ENCODE measurements at places on chromosomes 2 and 18. TPM values are rescaled to one million over a fixed set of nuclear protein-coding genes. Genes with fewer than 3 reads are reported as not detected.

Gene DUSP2
- total RNA-seq, result 0.65 TPM

Gene PSMA8
- total RNA-seq, result not detected

Gene PRPF40A
- 141 TPM for total RNA-seq

Gene LRATD1
- total RNA-seq, result not detected

Gene SAG
- total RNA-seq, result under 0.01 TPM

Gene HMSD
- 0.65 TPM for total RNA-seq

Gene FAM161A
- total RNA-seq, result 3.8 TPM

Gene TCF23
- not detected for total RNA-seq

Gene FMNL2
- total RNA-seq, result 15.6 TPM

Gene CROCC2
- not detected for total RNA-seq

Gene PPP1R1C
- total RNA-seq, result not detected

Gene KCNE4
- 0.30 TPM for total RNA-seq

Gene AKAIN1
- not detected for total RNA-seq

Gene FSHR
- not detected for total RNA-seq

Gene CD8B
- not detected for total RNA-seq

Gene IL1R1
- total RNA-seq, result 0.65 TPM

Gene RMND5A
- total RNA-seq, result 36.7 TPM

Gene KYNU
- 1.2 TPM for total RNA-seq

Gene CRYGC
- total RNA-seq, result not detected

Gene TLX2
- not detected for total RNA-seq

Gene CREG2
- total RNA-seq, result 0.97 TPM

Gene FOXI3
- total RNA-seq, result not detected

Gene RAD51AP2
- total RNA-seq, result not detected

Gene UBE2F
- 94.2 TPM for total RNA-seq

Gene EFEMP1
- total RNA-seq, result 3,226 TPM

Gene KCNJ3
- not detected for total RNA-seq

Gene PLB1
- total RNA-seq, result 0.30 TPM

Gene HJURP
- 23.1 TPM for total RNA-seq

Gene RNF125
- total RNA-seq, result 0.30 TPM

Gene CYS1
- total RNA-seq, result not detected

Gene SPDYA
- 0.32 TPM for total RNA-seq

Gene TWIST2
- total RNA-seq, result 0.91 TPM

Gene FZD7
- 0.46 TPM for total RNA-seq

Gene L3MBTL4
- 0.46 TPM for total RNA-seq

Gene GALM
- total RNA-seq, result 13.1 TPM

Gene TNFAIP6
- 0.91 TPM for total RNA-seq

Gene CFC1
- not detected for total RNA-seq

Gene LDLRAD4
- 0.65 TPM for total RNA-seq

Gene IL1RL2
- total RNA-seq, result under 0.01 TPM

Gene GKN1
- total RNA-seq, result not detected

Gene MGAT5
- total RNA-seq, result 54.9 TPM

Gene GORASP2
- 37.0 TPM for total RNA-seq

Gene HSBP1L1
- total RNA-seq, result 3.9 TPM

Gene FHL2
- 111 TPM for total RNA-seq

Gene TRAF3IP1
- total RNA-seq, result 8.8 TPM

Gene CD226
- not detected for total RNA-seq

Gene MTIF2
- 40.6 TPM for total RNA-seq

Gene HOXD10
- total RNA-seq, result 0.15 TPM

Gene PLGLB2
- total RNA-seq, result 0.32 TPM

Gene PMAIP1
- total RNA-seq, result 27.2 TPM

Gene SLC4A5
- 0.30 TPM for total RNA-seq

Gene AQP4
- not detected for total RNA-seq

Gene ITGB1BP1
- 44.5 TPM for total RNA-seq

Gene ZSWIM2
- total RNA-seq, result not detected

Gene ANKRD30B
- total RNA-seq, result not detected

Gene SLC23A3
- 0.65 TPM for total RNA-seq

Gene GKN2
- total RNA-seq, result not detected
